LoVo (cell line): ENCODE measurements at places on chromosomes 12 and 14.

GRCh38 chr12:4191642-4192041, 81.9 kb upstream of the CCND2 start:
- DNase-seq: no peak

GRCh38 chr14:39957987-39958386, 525.8 kb upstream of the FBXO33 start:
- DNase-seq: no peak

- DNase-seq: no peak
These were observed 113.4 kb downstream of the CRADD start for GRCh38 chr12:93790472-93791152.

GRCh38 chr12:2495417-2496112, 299.2 kb upstream of the FKBP4 start:
- no peak for DNase-seq

DNA sequence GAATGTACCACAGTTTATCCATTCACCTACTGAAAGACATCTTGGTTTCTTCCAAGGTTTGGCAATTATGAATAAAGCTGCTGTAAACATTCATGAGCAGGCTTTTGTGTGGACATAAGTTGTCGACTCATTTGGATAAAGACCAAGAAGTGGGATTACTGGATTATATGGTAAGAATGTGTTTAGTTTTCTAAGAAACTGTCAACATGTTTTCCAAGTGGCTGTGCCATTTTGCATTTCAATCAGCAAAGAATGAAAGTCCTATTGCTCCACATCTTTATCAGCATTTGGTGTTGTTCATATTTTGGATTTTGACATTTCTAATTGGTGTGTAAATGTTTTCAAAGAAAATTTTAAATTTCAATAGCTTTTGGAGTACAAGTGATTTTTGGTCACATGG, 27.3 kb upstream of the KLRF1 start:
- no peak for DNase-seq

- no peak for DNase-seq
These were observed 1.3 kb upstream of the ZDHHC17 start for GRCh38 chr12:76762601-76762980.

GRCh38 chr12:118418385-118419057, 42.2 kb downstream of the SUDS3 start:
- DNase-seq: no peak

DNA sequence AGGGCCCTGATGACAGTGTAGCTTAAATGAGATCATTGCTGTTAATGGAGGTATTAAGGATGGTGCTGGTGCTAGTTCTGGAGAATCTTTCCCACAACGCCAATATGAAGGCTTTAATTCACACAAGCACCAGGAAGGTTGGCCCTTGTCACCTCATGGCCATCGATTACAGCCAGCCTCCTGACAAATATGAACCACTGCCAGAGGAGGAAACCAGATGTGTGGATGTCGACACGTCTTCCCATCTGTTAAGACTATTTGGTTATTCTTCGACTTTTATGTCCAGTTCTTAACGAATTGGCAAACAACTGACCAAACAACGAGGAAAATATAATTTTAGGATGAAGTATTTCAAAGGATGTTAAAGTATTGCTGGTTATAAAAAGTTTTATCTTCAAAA, 79.5 kb downstream of the PIK3C2G start:
- no peak for DNase-seq

DNA sequence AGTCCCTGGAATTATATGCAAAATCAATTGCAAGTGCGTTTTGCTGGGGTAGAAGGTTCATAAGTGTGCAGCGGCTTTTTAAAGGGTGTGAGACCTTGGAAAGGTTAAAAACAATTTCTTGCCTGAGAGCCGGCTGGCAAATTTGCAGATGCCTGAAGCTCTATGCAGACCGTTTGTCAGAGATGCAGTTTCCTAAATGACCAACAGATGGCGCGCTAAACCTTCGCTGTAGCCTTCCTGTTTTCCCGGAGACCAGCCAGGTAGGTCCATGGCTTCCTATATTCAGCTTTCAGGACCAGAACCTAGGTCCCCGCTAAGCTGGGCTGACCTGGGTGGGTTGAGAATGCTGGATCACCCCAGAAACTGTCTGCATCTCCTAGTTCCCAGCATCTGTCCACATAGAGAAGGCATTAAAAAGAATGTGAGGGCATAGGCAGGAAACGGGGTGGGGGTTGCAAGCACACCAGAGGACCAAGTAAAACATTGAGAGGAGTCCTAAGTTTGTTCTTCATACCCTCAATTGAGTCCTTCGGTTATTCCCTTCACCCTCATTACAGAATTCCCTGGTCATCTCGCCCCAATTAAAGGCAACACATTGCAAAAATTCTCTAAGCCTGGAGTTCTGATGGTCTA, 5.7 kb upstream of the NOS1 start:
- DNase-seq: peak; percentile 84

- DNase-seq: no peak
These were observed 25.9 kb upstream of the PPFIBP1 start for GRCh38 chr12:27498149-27498548.

- peak; percentile 84 for DNase-seq
These were observed 48.3 kb downstream of the NFKBIA start for GRCh38 chr14:35355981-35356841.

DNA sequence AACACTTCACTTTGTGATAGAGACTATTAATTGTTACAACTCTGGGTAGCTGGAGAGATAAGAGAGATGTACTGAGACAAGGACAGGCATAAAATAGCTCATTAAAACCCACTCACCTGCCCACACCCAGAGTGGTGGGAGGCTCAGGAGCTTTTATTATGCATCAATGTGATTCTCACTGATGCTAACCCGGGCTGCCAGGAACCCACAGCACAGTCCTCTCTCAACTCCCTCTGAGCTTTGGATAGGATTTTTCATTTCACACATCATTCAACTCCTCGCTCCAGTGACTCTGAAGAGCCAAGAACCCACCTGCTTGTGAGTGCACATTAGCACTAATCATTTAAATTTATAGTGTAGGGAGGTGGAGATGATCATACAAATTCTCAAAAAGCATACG, 827.9 kb downstream of the FLRT2 start:
- no peak for DNase-seq

- DNase-seq: no peak
These were observed 188.3 kb downstream of the GXYLT1 start for GRCh38 chr12:41956353-41956752.

GRCh38 chr14:77529213-77529612, 30.6 kb upstream of the ISM2 start:
- DNase-seq: no peak

GRCh38 chr14:69485315-69485660, 760 bp downstream of the PLEKHD1 start:
- DNase-seq: no peak

GRCh38 chr12:98439981-98440581, 75.3 kb upstream of the TMPO start:
- DNase-seq: no peak

GRCh38 chr12:24718617-24719016, 230.3 kb downstream of the BCAT1 start:
- no peak for DNase-seq

DNA sequence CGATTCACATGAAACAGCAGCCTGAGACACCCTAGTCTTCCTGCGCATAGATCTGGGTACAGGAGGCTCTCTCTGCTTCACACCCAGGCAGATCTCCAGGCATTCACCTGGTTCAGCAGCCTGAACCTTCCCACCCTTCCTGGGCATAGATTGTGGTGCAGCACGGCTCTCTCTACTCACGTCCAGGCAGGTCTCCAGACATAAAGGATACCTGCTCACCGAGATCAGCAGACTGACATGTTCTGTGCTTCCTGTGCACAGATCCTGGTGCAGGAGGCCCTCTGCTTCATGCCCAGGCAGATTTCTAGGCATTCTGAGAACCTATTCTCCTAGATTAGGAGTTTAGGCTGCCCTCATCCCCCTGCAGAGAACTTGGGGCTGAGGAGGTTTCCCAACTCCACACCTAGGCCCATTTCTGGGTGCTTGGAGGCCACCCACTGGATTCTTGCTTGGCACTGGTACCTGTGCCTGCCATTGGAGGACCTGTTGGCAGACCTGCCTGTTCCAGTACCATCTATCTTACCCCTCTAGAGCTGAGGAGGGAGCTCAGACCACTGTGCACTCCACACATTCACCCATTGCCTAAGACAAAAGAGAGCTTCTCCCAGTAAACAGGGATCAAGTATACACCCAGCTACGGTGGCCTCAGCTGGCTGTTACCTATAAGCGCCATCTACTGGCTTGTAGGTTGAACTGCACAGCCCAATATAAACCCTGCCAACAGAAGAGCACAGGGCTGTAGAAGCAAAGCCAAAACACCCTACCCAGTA, 28.0 kb upstream of the GARIN6 start:
- DNase-seq: no peak

DNA sequence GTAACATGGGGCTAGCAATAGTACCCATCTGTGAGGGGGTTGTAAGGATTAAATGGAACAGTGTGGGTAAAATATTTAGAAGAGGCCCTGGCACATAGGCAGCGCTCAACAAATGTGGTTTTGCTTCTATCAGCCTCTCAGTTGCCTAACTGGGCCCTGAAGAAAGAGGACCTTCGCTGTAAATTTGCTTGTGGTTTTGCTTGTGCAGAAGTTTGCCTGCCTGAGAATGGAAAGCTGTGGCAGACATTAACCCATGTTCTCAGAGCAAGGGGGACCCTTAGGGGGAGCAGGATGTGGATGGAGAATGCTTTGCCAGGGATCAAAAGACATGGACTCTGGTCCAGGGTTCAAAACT, 160.1 kb downstream of the BRMS1L start:
- no peak for DNase-seq

GRCh38 chr14:102528431-102529170, 19.0 kb upstream of the ANKRD9 start:
- no peak for DNase-seq

- peak; percentile 17 for DNase-seq
These were observed 545 bp downstream of the CPSF2 start for GRCh38 chr14:92122351-92122677.

- no peak for DNase-seq
These were observed 72.1 kb downstream of the TMTC2 start for GRCh38 chr12:82758749-82759330.

DNA sequence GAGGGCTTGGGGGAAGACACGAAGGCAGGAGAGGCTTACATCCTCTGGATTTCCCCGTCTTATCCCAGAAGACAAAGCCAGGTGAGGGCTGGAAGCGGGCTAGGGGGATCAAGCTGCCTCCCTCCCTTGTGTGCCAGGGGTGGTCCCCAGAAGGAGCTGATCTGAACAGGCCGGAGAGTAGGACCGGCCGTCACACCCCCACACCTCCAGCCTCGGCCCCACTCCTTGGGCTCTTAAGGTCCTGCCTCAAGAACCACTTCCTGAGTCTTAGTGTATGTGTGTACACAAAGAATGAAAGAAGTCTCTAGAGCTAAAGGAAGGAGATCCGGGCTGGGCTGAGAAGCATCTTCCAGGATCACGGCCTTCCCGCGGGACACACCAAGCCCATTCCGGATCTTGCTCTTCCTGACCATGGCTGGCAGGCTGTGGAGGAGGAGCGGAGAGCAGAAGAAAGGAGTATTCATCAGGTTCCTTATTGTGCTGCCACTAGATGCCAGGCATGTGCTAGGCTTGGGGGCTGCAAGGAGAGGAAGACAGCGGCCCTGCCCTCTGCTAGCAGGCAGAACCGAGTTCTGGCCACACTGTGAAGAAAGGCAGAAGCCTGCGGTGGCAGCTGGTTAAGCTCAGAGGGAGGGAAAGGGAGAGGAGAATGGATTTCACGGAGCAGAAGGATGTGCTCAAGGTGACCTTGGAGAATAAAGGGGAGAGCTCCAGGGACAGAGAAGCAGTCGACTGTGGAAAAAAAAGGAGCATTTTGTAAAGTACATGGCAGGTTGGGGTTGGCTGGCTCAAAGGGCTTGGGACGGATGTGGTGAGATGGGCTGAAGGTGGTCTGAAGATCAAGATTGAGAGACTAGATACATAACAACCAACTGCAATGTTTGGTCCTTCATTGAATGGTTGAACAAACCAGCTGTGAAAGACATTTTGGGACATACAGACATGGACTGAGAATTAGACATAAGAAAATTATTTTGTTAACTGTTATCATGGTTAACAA, 1.3 kb upstream of the CD63 start:
- DNase-seq: no peak

DNA sequence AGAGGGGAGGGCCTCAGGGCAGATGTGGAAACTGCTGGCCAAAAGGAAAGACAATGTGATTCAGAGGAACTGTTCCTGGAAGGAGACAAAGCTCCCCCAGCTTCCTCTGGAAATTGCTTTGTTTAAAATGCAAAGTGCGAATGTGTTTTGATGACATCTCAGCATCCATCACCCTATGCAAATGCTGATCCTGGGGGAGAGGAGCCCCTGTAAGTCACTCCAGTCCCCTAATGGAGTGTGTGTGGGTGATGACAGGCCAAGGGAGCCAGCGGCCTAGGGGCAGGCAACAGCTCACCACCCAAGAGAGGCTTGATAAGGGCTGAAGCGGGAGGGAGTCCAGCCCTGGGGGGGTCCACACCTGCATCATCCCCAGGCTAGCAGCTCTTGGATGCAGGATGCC, 134.2 kb downstream of the ESRRB start:
- DNase-seq: no peak

DNA sequence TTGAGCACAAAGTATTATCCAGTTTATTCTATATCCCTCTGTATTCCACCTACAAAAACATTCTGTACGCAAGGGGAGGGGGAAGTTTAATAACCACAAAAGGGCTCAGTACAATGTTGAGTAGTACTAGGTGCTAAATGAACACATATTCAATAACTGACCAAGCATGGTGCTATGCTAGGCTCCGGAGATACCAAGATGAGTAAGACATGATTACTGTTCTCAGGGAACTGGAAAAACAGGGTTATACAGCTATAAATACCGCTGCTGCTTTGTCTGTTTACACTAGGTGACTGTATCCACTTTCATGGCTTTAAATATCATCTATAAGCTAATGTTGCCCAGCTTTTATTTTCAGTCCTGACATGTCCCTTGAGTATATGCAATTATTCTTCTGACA, 135.8 kb downstream of the INSM2 start:
- DNase-seq: peak; percentile 77

GRCh38 chr12:29113101-29113500, 36.0 kb upstream of the FAR2 start:
- no peak for DNase-seq

DNA sequence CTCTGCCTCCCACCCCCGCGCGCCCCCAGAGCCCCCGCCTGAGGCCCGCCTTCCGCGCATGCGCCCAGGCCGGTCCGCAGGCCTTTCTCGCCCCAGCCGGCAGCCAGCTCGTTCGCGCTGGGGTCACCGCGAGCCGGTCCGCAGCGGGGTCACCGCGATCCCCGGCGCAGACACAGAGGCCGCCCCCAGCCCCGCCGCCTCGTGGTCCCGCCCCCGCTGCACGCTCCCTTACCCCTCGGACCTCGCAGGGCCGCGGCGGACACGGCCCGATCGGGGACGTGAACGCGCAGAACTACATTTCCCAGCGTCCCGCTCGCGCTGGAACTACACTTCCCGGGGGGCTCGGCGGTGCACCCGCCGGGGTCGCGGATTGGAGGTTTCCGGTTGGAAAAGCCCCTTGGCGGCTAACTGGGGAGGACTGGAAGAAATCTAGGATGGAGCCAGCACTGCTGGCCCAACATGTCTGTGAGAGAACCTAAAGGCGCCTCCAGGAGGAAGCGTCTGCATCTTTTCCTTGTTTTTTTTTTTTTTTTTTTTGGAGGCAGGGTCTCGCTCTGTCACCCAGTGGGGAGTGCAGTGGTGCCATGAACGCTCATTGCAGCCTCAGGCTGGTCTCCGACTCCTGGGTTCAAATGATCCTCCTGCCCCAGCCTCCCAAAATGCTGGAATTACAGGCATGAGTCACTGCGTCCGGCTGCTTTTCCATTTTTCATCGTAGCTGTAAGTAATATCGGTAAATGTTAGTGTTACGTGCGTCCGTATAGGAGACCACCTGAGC, at the start of gene ZNF605:
TSS of gene ZNF605 (minus strand) at position 296 of the 778 bp plus-strand sequence. CDS start 10,671 bp downstream, outside the sequence.
- no peak for DNase-seq
